CD4-positive, alpha-beta T cell treated with Interleukin-6 at 100 ng/mL for 8 hours (primary cell): ENCODE measurements at places on chromosomes 13 and 19.
A peak's percentile ranks its signal among the peaks of the same experiment; 100 is the strongest.

GRCh38 chr19:54302257-54302656, 10.7 kb downstream of the LILRA5 start:
- DNase-seq = no peak

DNA sequence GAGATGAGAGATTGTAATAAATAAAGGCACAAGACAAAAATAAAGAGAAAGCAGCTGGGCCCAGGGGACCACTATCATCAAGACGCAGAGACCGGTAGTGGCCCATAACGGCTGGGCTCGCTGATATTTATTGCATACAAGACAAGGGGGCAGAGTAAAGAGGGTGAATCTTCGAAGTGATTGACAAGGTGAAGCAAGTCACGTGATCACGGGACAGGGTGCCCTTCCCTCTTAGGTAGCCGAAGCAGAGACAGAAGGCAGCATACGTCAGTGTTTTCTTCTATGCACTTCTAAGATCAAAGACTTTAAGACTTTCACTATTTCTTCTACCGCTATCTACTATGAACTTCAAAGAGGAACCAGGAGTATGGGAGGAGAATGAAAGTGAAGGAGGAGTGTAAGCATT, 4.6 kb upstream of the PRKCG start:
- DNase-seq = peak; percentile 54

- DNase-seq = no peak
Observed at GRCh38 chr19:42291435-42291810, 10.5 kb upstream of the PRR19 start.

DNA sequence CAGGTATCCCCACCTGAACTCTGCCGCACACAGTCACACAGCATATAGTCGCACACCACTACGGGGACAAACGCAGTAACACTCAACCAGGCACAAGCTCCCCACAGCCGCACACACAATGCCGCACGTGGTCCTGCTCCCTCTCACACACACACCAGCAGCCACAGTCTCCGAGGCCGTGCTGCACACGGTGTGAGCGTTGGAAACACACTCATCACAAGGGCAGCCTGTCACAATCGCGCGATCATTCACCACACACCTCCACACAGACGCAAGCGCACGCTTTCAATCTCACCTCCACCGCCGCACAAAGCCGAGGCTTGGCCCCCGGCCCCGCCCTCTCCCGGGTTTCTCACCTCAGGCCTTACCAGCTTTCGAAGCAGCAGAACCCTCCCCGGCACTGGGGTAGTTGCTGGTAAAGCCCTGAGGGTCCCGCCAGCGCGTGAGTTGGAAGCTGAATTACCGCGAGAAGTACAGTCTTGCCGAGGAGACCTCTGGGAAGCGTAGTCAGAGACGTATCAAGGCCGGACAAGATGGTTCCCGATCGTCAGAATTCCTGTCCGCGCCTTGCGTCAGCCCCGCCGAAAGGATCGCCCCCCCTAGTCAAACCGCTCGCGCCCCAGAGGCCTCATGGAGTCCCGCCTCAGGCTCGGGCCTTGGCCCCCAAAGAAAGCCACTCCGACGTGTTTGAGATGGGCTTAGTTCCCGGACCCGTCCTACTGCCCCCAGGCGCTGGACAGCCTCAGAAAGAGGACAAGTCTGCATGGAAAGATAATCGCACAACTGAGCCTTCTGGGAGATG, at the start of gene ZNF566:
ZNF566 (minus strand) TSS at position 444 of the 802 bp plus-strand sequence. CDS start 13,004 bp downstream, outside the sequence.
- peak; percentile 96 for DNase-seq

- no peak for DNase-seq
Observed at GRCh38 chr13:94140027-94140426, 339.5 kb downstream of the DCT start.

- no peak for DNase-seq
Observed at GRCh38 chr13:113997845-113998751, 24.2 kb upstream of the C13orf46 start.

- no peak for DNase-seq
Observed at GRCh38 chr19:40417643-40417981, 4.4 kb upstream of the PRX start.

- DNase-seq = no peak
Observed at GRCh38 chr13:73273745-73274144, 214.9 kb downstream of the KLF5 start.

- DNase-seq = no peak
Observed at GRCh38 chr19:6091771-6092291, 18.5 kb downstream of the RFX2 start.

- DNase-seq = no peak
Observed at GRCh38 chr19:50154529-50154928, 8.6 kb downstream of the IZUMO2 start.

GRCh38 chr19:39506944-39507714, 7.8 kb upstream of the SELENOV start:
- DNase-seq = peak; percentile 12

DNA sequence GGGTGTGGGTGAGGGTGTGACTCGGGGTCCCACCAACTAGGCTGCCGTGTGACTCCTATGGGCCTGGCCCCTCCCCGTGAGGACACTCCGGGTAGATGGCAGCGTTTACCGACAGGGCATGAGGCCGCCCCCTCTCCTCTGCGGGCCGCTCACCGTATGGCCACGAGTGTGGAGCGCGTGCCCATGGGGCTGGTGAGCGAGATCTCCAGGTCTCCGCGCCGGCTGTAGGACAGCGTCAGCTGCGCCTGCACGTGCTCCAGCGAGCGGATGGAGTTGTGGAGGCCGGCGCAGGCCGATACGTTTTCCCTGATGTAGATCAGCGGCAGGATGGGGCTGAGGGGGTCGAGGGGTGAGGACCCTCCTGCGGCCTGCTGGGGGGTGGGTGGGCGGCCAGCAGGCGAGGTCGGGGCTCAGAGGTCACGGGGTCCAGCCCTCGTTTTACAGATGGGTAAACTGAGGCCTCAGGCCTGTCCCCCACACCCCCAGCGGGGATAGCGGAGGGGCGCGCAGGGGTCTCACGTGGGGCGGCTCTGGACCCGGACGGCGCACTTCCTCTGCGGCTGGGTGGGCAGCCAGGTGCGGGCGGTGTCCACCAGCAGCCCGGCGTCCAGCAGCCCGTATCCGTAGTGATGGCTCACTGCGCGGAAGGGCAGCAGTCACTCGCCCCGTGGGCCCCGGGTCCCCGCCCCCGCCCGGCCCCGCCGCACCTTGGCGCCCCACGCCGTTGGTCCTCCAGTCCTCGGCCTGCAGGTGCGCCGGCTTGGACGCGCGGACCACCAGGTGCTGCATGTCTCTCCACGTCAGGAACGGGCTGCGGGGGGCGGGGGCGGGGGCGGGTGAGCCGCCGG, 4.3 kb upstream of the C19orf25 start:
- no peak for DNase-seq

GRCh38 chr19:39200803-39201115, 3.3 kb downstream of the SYCN start:
- DNase-seq = no peak

- no peak for DNase-seq
Observed at GRCh38 chr19:35417713-35418534, 30.1 kb upstream of the FFAR2 start.

- no peak for DNase-seq
Observed at GRCh38 chr13:40631605-40632004, 34.8 kb downstream of the FOXO1 start.

DNA sequence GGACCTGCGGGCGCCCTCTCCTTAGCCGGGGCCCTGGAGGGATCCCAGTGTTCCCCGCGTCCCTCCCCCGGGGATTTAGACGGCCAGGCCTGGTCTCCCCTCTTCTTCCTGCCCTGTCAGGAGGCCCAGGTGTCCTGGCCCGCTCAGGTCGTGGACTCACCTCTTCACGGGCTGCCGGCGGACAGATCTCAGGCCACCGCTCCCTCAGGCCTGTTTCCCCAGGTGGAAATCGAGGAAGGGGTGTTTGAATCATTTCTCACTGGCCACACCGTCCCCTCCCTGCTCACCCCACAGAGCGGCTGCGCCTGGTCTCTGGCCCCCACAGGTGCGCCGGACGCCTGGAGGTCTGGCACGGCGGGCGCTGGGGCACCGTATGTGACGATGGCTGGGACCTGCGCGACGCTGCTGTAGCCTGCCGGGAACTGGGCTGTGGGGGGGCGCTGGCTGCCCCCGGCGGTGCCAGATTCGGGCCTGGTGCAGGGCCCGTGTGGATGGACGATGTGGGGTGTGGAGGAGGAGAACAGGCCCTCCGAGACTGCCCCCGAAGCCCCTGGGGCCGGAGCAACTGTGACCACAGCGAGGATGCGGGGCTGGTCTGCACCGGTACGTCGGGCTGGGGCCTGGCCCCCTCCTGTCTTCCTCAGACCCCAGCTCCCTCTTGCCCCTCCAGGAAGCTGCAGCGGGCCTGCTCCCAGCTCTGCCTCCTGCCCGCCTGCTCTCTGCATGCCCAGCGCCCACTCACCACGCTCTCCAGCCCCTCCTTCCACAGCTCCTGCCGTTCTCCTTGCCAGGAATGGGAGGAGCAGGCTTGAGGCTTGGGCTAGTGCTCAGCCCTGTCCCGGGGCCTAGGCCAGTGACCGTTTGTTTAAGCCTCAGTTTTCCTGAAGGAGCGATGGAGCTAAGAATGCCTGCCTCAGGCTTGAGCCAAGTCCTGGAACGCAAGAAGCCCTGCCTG, 2.5 kb downstream of the SSC5D start:
- no peak for DNase-seq

GRCh38 chr19:1105008-1105872, 1.4 kb downstream of the GPX4 start:
- DNase-seq = no peak

- no peak for DNase-seq
Observed at GRCh38 chr13:80705371-80706163, 364.6 kb upstream of the SPRY2 start.

GRCh38 chr13:108427355-108427754, 157.8 kb downstream of the TNFSF13B start:
- no peak for DNase-seq

DNA sequence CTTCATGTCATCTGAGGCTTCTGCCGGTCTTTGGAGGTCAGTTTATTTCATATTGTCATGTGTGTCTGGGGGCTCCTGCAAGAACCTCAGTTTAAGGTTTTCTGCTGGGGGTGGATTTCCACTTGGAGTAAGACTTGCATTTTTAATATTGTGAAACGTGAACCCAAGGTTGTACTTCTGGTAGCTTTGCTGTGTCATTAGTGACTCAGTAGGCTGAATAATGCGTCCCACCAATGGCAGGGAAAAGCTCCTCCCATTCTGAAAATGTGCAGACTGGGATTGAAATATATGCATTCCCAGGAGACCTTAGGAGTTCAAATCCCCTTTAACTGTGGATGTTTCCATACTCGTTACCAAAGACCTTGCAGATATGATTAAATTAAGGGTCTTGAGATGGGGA, 46.2 kb downstream of the ING1 start:
- no peak for DNase-seq

GRCh38 chr19:18861235-18861634, 29.5 kb downstream of the UPF1 start:
- no peak for DNase-seq

DNA sequence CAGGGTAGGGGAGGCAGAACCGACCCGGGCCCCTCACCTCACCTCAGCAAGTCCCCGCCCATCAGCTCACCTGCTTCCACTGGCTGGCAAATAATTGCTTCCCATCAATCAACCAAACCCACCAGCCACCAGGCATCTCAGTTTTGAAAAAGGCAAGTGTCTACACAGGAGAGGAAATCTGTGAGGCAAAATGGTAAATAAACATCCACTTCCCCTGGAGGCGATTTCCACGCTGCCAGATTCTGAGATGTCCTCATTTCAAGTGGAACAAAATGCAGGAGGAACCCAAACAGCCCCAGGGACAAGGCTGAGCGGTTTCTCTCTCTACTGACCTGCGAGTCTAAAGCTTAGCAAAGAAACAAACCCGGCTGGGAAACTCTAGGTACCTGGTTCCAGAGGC, 117.5 kb downstream of the CRYL1 start:
- no peak for DNase-seq

GRCh38 chr13:48760626-48761025, 106.9 kb downstream of the CYSLTR2 start:
- DNase-seq = no peak

- DNase-seq = no peak
Observed at GRCh38 chr19:58054901-58055874, 3.9 kb upstream of the ZNF135 start.

DNA sequence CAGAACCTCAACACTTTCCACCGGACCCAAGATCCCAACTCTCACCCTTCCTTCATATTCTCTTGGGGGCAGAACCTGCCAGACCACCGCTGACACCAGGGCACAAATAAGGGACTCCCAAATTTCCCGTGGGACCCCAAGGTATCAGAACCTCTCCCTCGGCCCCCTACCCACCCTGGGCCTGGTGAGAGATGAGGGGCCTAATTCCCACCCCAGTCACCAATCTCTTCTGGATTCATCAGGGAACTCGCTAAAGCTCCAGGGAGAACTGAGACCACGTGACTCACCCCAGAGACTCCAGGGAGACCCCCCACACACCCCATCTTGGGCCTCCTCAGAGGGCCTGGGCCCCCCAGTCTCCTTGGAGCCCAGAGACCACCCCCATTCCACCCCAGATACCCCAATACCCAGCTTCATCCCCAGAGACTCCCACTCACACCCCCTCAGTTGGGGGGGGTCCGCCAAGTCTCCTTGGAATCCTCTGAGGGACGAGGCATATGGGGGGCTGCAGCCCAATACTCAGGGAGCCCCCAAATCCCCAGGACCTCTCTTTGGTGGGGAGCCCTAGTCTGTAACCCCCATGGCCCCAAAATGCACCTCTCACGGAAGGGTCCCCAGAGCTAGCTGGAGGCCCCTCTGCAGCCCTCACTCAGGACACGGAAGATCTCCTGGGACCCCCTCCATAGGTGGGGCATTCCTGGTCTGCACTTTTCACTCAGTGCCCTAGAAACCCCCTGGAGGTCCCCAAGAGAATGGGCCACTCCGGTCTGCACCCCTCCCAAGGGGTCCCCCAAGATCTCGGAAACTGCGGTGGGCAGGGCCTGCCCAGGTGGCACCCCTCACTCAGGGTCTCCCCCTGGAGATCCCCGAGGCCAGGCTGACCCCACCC, 1.6 kb downstream of the LMNB2 start:
- no peak for DNase-seq

GRCh38 chr19:903266-903797, 9.7 kb downstream of the R3HDM4 start:
- DNase-seq = no peak

DNA sequence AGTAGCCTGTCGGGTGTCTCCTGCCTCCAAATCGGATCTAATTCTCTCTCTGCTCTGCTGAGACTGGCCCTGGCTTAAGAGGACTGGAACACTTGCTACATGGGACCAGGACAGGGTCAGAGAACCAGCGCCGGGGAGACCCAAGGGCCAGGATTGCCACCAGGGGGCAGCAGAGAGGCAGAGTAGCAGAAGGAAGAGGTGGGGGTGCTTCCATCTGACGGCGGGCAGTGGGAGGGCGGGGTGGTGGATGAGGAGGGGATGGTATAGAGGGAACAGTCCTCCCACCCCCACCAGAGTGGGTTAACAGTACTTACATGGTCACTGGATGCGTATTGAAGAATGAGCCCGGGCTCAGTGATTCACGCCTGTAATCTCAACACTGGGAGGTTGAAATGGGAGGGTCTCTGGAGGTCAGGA, 11.9 kb downstream of the SELENOW start:
- DNase-seq = peak; percentile 72

DNA sequence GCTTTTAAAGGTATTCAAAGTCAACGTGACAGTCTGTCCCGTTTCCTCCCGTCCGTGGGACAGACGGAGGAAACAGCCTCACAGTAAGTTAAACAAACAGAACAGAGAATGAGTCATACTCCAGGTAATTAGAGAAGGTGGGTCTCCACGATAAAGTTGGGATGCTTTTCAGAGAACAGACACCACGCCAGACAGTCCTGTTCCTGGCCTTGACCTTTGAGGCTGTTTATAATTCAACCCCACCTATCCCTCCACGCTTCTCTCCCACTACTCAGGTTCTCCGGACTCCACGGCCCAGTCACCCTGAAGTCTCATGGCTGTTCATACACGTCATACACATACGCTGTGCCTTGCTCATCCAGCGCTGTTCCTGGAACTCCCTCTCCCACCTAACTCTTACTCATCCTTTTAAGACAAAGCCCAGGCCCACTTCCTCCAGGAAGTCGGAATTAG, 42.5 kb downstream of the ARHGEF18 start:
- DNase-seq = no peak
